ENCODE measurements at places on chromosomes 5 and 9.
A peak's percentile ranks its signal among the peaks of the same experiment; 100 is the strongest.

- DNase-seq, result no peak
These were observed 109.7 kb downstream of the MSX2 start for GRCh38 chr5:174834081-174834480.

GRCh38 chr9:21579247-21579671, 97.1 kb upstream of the IFNE start:
- peak; percentile 2 for DNase-seq

DNA sequence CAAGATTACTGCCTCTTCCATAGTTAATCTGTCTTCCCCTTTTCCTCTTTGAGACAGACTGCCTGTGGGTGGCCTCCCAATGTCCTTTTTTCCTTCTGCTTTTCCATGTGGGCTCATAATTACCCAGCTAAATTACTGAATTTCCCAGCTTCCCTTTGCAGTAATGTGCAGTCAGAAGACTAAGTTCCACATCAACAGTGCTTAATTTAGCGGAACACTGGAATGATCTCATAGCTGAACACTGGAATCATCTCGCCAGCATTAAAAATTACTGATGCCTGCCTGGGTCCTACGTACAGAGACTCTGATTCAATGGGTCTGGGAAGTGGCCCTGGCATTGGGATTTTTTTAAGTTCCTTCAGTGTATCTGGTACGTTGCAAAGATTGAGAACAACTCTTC, 84.3 kb downstream of the DNAH5 start:
- no peak for DNase-seq

DNA sequence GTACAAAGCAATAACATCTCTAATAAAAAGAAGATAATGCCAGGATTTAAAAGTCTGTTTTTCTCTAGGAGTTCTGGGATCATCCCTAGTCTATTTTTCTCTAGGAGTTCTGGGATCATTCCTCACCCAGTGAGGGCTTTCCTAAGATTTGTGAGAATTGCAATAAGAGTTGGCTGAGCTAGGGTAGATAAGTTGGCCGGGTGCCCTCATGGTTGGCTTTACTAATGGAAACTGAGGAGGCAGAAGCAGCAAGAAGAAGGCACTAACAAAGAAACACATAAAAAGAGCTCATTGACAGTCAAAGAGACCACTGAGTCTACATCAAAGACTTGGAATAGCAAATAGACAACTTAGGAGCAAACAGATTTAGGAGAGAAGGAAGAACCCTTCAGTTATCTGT, 4.2 kb downstream of the SLC1A3 start:
- DNase-seq, result no peak

DNA sequence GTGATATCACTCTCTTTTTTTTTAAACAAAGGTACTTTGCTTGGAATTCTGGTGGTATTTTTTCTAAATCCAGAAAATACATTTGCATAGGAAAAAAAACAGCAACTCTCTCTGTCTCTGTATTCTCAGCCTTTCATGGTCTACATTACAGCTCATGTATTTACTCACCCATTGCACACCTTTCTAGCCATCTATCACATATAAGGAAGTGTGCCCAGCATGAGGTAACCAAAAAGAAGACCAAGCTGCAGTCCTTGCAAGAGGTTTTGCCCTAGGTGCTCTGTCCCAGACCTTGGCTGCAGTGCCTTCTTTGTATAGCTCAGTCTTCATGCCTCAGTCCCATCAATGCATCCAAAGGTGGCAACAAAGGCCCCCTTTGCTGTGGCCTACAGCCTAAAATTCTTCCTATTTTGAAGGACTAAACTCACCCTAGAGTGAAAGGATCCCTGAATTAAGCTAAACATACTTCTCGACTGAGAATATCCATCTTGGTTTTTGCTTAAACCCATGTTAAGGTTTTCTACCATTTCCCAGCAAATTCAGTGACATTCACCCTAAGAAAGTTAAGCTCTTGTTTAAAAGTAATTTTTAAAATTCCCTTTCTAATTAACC, 446.4 kb downstream of the KIF4B start:
- DNase-seq, result no peak

DNA sequence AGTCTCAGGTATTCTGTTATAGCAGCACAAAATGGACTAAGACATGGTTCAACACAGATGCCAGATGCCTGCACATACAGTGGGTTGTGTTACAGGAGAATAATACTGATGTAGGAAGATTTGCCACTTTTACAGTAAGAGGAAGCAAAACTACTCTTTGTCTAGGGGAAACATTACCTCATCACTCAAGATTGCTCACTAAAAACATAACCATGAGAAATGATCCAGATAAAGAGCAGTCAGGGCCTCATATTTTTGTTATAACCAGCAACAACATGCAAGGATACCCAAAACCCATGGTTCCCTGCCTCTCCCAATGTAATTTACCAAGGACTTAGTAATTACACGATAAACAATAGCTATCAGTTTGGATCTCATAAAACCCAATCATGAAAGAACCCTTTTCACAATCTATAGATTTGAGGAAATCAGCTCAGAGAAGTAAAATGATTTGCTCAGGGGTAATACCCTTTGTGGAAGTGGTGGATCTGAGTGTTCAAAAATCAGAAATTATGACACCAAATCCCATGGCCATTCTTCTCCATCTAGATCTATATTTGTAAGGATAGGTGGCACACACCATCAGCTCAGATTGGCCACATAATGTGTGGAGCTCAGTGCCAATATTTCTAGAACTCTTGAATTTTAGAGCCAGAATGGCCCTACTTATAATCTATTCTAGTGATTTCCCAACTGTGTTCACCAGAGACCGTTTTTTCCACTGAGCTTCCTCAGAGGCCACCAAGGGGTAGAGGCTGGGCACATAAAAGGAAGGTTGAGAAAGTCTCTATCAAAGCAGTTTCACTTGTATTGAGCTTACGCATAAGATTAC, 27.8 kb downstream of the DPYSL3 start:
- DNase-seq, result no peak

DNA sequence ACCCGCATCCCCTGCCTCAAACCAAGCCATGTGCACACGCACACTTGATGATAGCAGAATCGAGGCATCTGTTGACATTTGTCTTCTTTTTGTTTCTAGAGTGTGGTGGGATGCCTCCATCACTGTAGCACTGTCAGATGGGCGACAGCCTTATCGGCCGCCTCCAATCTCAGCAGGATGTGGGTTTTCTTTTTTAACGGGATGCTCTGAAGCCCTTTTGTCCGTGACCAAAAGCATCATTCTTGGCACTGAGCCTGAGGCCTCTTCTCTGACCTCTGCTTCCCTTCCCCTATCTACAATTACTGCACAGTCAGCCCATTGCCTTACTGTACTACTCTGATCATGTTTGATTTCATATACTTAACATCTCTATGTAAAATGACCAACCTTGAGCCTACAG, 78.3 kb downstream of the LMNB1 start:
- no peak for DNase-seq

DNA sequence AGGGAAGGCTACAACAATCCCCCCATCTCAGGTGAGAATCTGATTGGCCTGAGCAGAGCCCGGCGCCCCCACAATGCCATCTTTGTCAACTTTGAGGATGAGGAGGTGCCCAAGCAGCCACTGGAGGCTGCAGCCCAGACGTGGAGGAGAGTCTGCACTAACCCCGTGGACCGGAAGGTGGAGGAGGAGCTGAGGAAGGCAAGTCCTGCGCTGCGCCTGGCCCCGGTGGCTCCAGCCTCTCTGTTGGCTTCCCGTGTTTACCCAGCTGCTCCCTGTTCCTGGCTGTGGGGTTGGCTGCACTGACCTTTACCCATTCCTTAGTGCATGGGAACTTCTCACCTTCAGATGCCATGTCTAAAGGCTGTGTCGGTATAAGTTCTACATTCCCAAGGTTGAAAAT, 11.0 kb upstream of the CEL start:
- no peak for DNase-seq

DNA sequence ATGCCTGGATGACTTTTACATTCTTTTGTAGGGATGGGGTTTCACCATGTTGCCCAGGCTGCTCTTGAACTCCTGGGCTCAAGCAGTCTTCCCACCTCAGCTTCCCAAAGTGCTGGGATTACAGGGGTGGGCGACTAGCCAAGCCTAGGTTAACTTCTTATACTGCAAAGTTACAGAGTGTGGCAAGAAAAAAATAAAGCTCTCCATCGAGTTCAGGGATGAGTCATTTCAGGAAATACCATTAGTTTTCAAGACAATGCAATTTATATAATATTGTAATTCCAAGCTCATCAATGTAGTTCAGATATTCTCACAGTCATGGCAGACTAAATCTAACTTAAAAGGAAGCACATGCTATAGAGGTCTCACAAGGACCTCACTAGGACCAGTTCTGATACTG, 11.5 kb upstream of the ABO start:
- DNase-seq, result no peak

GRCh38 chr9:112093870-112094216, 81.3 kb downstream of the SUSD1 start:
- DNase-seq, result no peak

DNA sequence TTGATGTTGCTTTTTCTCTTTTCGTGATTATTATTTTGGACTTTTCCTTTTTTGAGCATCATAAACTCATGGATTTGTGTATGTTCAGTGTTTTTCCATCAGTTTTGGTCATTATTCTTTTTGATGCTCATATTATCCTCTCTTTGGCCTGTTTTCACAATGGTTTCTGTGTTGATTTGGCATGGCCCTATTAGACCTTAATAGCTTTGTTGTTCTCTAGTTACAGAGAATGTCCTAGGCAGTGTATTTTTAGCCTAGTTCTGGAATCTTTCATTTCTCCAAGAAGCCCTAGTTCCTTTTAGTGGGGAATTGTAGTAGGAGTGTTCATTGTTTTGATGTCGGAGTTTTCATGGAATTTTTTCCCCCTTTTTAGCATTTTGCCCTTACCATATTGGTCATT, 41.3 kb upstream of the ROPN1L start:
- no peak for DNase-seq

GRCh38 chr5:32572778-32573480, 12.4 kb upstream of the SUB1 start:
- no peak for DNase-seq

- no peak for DNase-seq
These were observed 38.3 kb downstream of the SLC6A3 start for GRCh38 chr5:1406681-1407640.

- peak; percentile 42 for DNase-seq
These were observed 133.2 kb downstream of the MTX3 start for GRCh38 chr5:79857714-79858409.

- DNase-seq, result no peak
These were observed 55.4 kb upstream of the RUFY1 start for GRCh38 chr5:179494774-179495526.

DNA sequence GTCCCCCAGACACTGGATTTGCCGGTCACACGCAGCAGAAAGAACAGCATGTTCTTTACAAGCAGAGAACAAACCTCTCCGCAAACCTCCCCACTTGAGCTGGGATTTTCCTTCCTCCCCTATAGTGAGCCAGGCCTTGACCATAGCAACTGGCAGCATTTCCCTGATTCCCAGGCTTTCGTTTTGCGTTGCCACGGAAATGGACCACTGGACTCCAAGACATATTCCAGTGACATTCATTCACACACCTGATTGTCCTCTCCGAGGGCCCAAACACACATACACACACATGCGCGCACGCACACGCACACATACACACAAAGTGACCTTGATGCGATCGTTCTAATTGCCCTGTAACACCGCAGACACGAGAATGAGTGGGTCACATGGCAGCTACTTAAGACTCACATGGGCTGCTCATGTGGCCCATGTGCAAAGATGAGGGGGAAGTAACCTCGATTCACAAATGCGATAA, 80.9 kb upstream of the CPEB4 start:
- no peak for DNase-seq

GRCh38 chr9:14098486-14099180, 215.3 kb downstream of the NFIB start:
- DNase-seq, result no peak

GRCh38 chr9:120659209-120659608, 55.1 kb downstream of the MEGF9 start:
- DNase-seq, result no peak

- DNase-seq, result no peak
These were observed 145.9 kb downstream of the CARTPT start for GRCh38 chr5:71864730-71865601.

DNA sequence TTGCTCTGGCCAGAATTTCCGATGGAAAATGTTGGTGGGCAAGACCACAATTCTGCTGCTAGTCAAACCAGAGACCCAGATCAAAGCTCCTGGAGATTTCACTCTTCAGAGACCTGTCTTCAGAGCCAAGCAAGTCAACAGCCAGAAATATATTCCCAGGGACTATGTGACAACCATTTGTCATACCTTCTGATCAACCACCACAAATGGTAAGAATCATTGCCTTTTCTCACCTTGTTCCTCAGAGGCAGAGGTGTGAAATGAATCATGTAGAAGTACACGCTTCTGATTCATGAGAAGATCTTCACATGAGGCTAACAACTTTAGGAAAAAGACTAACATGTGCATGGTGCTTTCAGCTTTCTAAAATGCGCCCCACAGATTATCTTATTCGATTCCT, 53.5 kb downstream of the SUSD1 start:
- no peak for DNase-seq

DNA sequence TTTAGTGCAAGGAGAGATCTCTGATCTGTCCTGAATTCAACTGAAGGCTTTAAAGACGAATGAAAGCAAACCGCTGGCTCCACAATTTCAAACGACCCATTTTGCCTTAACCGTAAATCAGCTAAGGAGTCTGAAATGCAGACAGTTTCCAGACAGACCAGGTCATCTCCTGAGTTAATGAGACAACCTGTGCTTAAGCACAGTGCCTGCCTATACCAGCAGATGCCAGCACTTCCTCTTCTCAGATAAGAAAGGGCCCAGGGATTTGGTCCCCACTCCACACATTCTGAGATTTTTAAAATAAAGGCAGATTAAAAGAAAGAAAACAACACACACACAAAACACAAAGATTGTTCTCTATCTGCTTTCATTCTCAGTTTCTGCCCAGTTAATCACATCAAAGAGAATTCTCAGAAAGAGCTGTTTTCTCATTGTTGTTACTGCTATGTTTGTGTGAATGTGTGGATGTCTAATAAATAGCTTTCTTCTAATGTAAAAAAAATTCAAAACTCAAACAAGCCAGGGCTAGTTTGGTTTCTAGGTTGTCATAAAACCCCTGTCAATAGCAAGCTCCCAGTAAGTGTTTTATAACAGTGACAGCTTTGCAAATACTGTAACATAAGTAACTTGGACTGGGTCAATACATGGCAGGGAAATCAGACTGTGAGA, 157.7 kb upstream of the SLC24A2 start:
- DNase-seq, result no peak

DNA sequence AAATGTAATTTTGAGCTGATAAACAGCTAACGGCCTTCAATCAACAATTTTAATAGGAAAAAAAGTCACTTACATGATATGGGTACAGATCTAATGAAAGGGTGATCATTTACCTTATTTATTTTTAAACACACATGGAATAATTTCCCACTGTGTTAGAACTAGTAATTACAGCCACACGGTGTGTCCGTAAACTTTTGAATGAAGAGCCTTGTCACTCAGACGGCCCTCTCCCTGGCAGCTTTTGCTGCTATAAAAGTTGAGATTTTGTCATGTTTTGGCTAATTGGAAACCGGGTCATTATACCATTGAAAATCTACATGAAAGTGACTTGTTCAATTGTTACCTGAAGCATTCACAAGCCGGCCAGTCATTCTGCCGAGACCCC, 15.7 kb downstream of the CFAP77 start:
- no peak for DNase-seq

Data from stimulated activated CD8-positive, alpha-beta memory T cell treated with anti-CD3 and anti-CD28 coated beads, Interleukin-12 subunit alpha, Interleukin-12 subunit beta, amount 100 ng/mL, for 4 hours (primary cell).